Fibroblast of lung (primary cell): ENCODE measurements at places on chromosomes 6 and 20. TPM values are rescaled to one million over a fixed set of nuclear protein-coding genes. Genes with fewer than 3 reads are reported as not detected.

- peaks cover 9% of the 10 kb centered on the region for H3K27me3 ChIP-seq
- H3K27ac ChIP-seq: no peak overlapping the region
- DNase-seq: no peak
- H3K36me3 ChIP-seq: no peaks in the 10 kb centered on the region
- H3K4me3 ChIP-seq: no peak overlapping the region
- H3K4me1 ChIP-seq: no peaks in the 10 kb centered on the region
Measured at GRCh38 chr6:150153905-150154492, 11.2 kb downstream of the PPP1R14C start.

- no peak overlapping the region for H3K27ac ChIP-seq
- no peaks in the 10 kb centered on the region for H3K4me1 ChIP-seq
- H3K36me3 ChIP-seq: no peaks in the 10 kb centered on the region
- DNase-seq: no peak
- no peaks in the 10 kb centered on the region for H3K27me3 ChIP-seq
Measured at GRCh38 chr6:5510331-5511133, 249.2 kb downstream of the FARS2 start.

GRCh38 chr6:80503660-80504059 lies 397.2 kb downstream of the BCKDHB start:
- H3K36me3 ChIP-seq: no peaks in the 10 kb centered on the region
- H3K27ac ChIP-seq: no peak overlapping the region
- H3K27me3 ChIP-seq: no peaks in the 10 kb centered on the region
- H3K4me1 ChIP-seq: no peaks in the 10 kb centered on the region
- no peak for DNase-seq

- H3K36me3 ChIP-seq: no peaks in the 10 kb centered on the region
- H3K4me3 ChIP-seq: no peak overlapping the region
- no peak overlapping the region for H3K27ac ChIP-seq
- H3K4me1 ChIP-seq: peaks cover 6% of the 10 kb centered on the region
- H3K27me3 ChIP-seq: no peaks in the 10 kb centered on the region
Measured at GRCh38 chr20:24630486-24631172, 161.2 kb downstream of the SYNDIG1 start.

- no peaks in the 10 kb centered on the region for H3K4me1 ChIP-seq
- no peaks in the 10 kb centered on the region for H3K36me3 ChIP-seq
- no peaks in the 10 kb centered on the region for H3K27me3 ChIP-seq
- no peak overlapping the region for H3K4me3 ChIP-seq
- DNase-seq: no peak
Measured at GRCh38 chr6:79404261-79404660, 133.0 kb downstream of the LCA5 start.

GRCh38 chr6:133266186-133266585 lies 25.0 kb downstream of the EYA4 start:
- H3K4me1 ChIP-seq: no peaks in the 10 kb centered on the region
- no peak overlapping the region for H3K27ac ChIP-seq
- no peak overlapping the region for H3K4me3 ChIP-seq
- no peaks in the 10 kb centered on the region for H3K36me3 ChIP-seq
- H3K27me3 ChIP-seq: no peaks in the 10 kb centered on the region

GRCh38 chr20:22403632-22404361 lies 180.6 kb downstream of the FOXA2 start:
- H3K27ac ChIP-seq: no peak overlapping the region
- no peak overlapping the region for H3K4me3 ChIP-seq
- H3K36me3 ChIP-seq: no peaks in the 10 kb centered on the region
- no peaks in the 10 kb centered on the region for H3K27me3 ChIP-seq
- H3K4me1 ChIP-seq: no peaks in the 10 kb centered on the region
- DNase-seq: peak; percentile 4

GRCh38 chr6:169469028-169469427 lies 215.4 kb upstream of the THBS2 start:
- no peaks in the 10 kb centered on the region for H3K36me3 ChIP-seq
- no peak for DNase-seq
- H3K27ac ChIP-seq: no peak overlapping the region
- no peak overlapping the region for H3K4me3 ChIP-seq
- no peaks in the 10 kb centered on the region for H3K4me1 ChIP-seq

- no peak for DNase-seq
- no peak overlapping the region for H3K27ac ChIP-seq
- H3K27me3 ChIP-seq: no peaks in the 10 kb centered on the region
- H3K4me3 ChIP-seq: no peak overlapping the region
Measured at GRCh38 chr6:26059941-26060340, 27.3 kb upstream of the HFE start.

- no peak for DNase-seq
- no peaks in the 10 kb centered on the region for H3K36me3 ChIP-seq
- no peaks in the 10 kb centered on the region for H3K27me3 ChIP-seq
- H3K27ac ChIP-seq: no peak overlapping the region
Measured at GRCh38 chr6:25167961-25168360, 111.2 kb upstream of the CARMIL1 start.

- H3K27ac ChIP-seq: no peak overlapping the region
- H3K27me3 ChIP-seq: no peaks in the 10 kb centered on the region
- H3K4me3 ChIP-seq: no peak overlapping the region
- H3K36me3 ChIP-seq: no peaks in the 10 kb centered on the region
Measured at GRCh38 chr20:11162026-11162775, 488.4 kb upstream of the JAG1 start.

GRCh38 chr6:113103634-113104361 lies 753.3 kb upstream of the MARCKS start:
- H3K4me1 ChIP-seq: no peaks in the 10 kb centered on the region
- no peak overlapping the region for H3K4me3 ChIP-seq
- no peaks in the 10 kb centered on the region for H3K36me3 ChIP-seq
- peak; percentile 78 for DNase-seq
- H3K27ac ChIP-seq: no peak overlapping the region

GRCh38 chr20:57985278-57985677 lies 243.2 kb downstream of the ANKRD60 start:
- H3K27me3 ChIP-seq: no peaks in the 10 kb centered on the region
- H3K4me3 ChIP-seq: no peak overlapping the region
- no peak for DNase-seq
- H3K4me1 ChIP-seq: no peaks in the 10 kb centered on the region
- H3K27ac ChIP-seq: no peak overlapping the region

DNA sequence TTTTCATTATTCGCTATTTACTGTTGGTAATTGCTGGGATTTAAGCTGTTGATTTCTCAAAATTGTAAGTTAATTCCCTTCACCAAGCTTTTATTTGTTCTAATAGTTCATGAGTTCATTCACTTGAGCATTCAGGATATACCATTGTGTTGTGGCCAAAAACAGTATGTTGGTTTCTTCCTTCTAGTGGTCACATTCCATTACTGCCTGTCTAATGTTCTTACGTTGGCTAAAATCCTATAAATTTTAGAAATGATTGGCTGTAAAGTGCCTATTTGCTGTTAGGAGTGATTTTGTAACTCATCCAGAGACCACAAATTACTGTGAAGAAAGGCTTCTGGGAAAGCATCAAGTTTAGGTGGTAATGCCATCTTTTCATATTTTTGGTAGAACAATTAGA lies 76.3 kb downstream of the FARS2 start:
- H3K27ac ChIP-seq: no peak overlapping the region
- H3K4me3 ChIP-seq: no peak overlapping the region
- DNase-seq: peak; percentile 33
- no peaks in the 10 kb centered on the region for H3K4me1 ChIP-seq
- H3K27me3 ChIP-seq: no peaks in the 10 kb centered on the region

- no peaks in the 10 kb centered on the region for H3K4me1 ChIP-seq
- no peak overlapping the region for H3K4me3 ChIP-seq
- DNase-seq: no peak
- no peaks in the 10 kb centered on the region for H3K27me3 ChIP-seq
Measured at GRCh38 chr20:61776491-61777075, 289.1 kb downstream of the TAF4 start.

DNA sequence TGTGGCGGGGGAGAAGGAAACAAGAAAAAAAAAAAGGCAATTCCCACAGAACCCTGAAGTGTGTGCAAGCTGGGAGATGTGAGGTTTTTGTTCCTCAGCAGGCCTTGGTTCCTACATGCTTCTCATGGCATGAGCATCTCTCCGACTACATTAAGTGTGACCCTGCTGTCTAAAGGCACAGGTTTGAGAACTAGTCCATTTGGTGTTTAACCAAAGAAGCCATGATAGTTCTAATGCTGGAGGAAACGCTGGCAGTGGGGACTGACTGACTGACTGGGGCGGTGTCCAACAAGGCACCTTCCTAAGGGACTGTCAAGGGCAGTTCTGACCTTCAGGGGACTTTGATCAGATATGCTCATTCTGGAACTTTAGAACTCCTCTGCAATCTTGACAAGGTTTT lies 3.8 kb downstream of the TXNDC5 start:
- H3K27ac ChIP-seq: no peak overlapping the region
- H3K27me3 ChIP-seq: peaks cover 2% of the 10 kb centered on the region
- peaks cover 10% of the 10 kb centered on the region for H3K36me3 ChIP-seq
- peaks cover 4% of the 10 kb centered on the region for H3K4me1 ChIP-seq
- DNase-seq: no peak
- H3K4me3 ChIP-seq: no peak overlapping the region

- H3K27ac ChIP-seq: no peak overlapping the region
- H3K27me3 ChIP-seq: no peaks in the 10 kb centered on the region
- H3K4me3 ChIP-seq: no peak overlapping the region
- H3K36me3 ChIP-seq: no peaks in the 10 kb centered on the region
- no peaks in the 10 kb centered on the region for H3K4me1 ChIP-seq
Measured at GRCh38 chr20:51206032-51206662, 183.2 kb upstream of the KCNG1 start.

DNA sequence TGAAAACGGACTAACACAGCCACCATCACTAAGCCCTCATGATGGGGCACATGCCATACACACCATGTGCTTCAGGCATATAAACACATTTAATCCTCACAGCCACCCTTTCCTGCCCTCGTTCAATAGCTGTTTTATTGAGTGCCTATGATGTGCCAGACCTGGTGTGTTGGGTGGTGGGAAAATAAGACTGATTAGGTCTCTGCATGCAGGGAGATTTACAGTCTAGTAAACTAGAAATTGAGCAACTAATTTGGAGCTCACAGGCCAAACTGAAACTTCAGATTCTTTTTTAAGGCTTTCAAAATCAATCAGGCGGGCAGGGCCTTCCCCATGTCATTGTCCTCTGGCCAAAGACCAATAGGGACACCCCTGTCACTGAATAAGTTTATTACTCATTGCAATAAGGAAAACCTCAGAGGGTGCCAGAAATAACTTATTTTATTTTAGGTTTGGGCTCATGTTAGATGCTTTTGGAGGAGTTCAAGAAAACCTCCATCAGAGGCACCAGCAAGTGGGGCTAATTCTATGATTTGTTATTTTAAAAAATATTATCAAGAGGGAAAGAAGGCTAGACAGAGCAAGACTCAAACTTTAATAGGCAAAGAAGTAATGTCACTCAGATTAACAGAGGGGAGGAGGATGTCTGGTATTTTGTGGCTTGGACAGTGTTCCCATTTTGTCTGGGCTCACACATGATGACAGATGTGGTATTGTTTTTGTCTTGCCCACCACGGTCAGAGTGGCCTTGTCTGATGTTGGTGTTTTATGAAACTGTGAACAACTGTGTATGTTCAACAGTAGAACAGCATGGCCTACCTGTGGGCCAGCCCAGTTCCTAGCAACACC lies 12.0 kb downstream of the ZFP64 start:
- H3K4me1 ChIP-seq: no peaks in the 10 kb centered on the region
- H3K4me3 ChIP-seq: no peak overlapping the region
- no peaks in the 10 kb centered on the region for H3K36me3 ChIP-seq
- no peaks in the 10 kb centered on the region for H3K27me3 ChIP-seq
- no peak overlapping the region for H3K27ac ChIP-seq

- peaks cover 10% of the 10 kb centered on the region for H3K4me1 ChIP-seq
- no peak overlapping the region for H3K27ac ChIP-seq
- no peaks in the 10 kb centered on the region for H3K27me3 ChIP-seq
Measured at GRCh38 chr6:111794727-111795452, 78.4 kb downstream of the FYN start.

DNA sequence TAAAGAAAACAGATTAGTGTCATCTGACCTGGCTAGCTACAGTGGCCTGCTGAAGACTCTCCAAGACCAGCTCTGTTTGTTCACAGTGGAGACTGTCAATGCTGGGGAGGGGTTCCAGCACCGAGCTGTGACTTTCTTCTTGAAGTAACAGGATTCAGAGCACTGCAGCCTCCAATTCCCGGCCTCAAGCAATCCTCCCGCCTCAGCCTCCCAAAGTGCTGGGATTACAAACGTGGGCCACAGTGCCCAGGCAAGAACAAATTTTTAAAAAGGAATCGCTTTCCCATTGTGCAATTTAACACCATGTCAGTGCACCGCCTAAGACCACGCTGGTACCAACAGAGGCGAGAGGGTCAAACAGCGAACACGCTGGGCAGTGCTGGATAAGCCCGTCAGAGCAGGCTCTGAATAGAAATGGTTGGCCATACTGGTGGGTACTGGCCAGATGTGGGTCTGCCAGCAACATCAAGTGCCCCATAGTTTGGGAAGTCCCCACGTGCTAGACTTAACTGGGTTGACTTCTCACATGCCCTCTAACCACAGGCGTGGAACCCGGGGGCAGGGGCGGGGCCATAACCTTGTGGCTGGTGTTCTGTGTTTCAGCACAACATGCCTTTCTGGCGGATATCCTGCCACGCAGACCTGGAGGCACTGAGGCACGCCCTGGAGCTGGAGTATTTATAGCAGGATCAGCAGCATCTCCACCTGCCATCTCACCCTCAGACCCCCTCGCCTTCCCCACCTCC lies 168.9 kb downstream of the ZMYND8 start:
- H3K36me3 ChIP-seq: no peaks in the 10 kb centered on the region
- no peak overlapping the region for H3K27ac ChIP-seq
- no peak overlapping the region for H3K4me3 ChIP-seq
- DNase-seq: no peak
- no peaks in the 10 kb centered on the region for H3K4me1 ChIP-seq

DNA sequence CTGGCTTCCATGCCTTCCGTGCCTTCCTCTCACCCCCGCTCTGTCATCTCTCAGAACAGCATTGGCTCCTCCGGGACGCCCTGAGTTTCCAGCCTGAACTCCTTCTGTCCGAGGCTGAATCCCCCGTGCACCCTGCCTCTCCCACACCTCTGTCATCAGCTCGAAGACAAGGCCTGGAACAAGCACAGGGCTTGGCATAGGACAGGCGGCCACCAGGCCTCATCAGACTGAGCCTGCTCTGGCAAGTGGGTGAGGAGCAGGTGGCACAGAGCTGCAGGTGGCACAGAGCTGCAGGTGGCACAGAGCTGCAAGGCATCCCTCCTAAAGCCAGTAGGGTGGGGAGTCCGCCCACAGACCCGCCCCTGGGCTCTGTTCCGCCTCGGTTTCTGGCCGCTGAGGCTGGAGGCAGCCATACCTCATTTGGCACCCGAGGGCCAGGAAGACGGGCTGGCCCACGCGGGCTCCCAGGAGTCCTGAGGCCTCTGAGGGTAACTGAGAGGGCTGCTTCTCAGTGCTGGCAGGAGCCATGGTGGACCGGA lies 60.2 kb downstream of the EZR start:
- no peaks in the 10 kb centered on the region for H3K4me1 ChIP-seq
- H3K36me3 ChIP-seq: peaks cover 1% of the 10 kb centered on the region
- no peak for DNase-seq
- no peak overlapping the region for H3K27ac ChIP-seq
- H3K4me3 ChIP-seq: no peak overlapping the region

Gene CLPSL2
- not detected in 2 replicates for total RNA-seq

Gene PSORS1C2
- not detected in 2 replicates for total RNA-seq

Gene PLAGL2
- total RNA-seq: 1.5 and 2.3 TPM in 2 replicates

Gene RNF146
- 59.9 and 61.9 TPM in 2 replicates for total RNA-seq

Gene FHL5
- not detected in 2 replicates for total RNA-seq
